Activated CD4-positive, alpha-beta T cell treated with anti-CD3 and anti-CD28 coated beads for 4 hours (primary cell): ENCODE measurements at places on chromosomes 7 and 10.

- no peak for DNase-seq
Observed at GRCh38 chr7:38448054-38448453, 174.6 kb upstream of the TARP start.

DNA sequence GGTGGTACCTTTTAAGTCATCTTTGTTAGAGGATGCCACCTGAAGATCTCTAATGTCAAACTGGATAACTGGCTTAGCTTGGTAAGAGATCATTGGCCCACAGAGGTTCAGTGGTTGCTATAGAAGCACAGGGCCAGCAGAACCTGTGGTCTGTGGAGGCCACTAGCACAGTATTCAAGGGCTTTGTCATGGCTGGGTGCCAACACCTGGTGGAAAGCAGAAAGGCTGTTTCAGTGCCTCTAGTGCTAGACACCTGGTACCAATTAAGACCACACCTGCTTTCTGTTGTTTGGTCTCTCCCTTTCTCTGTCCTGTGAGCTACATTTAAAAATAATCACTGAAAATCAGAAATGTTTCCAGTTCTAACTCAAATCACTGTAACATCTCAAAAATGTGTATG lies 10.0 kb upstream of the PCGF5 start:
- no peak for DNase-seq

GRCh38 chr7:41445946-41446345 lies 256.9 kb downstream of the INHBA start:
- DNase-seq = no peak

GRCh38 chr7:133795068-133795665 lies 332.0 kb upstream of the LRGUK start:
- DNase-seq = no peak

- DNase-seq = no peak
Observed at GRCh38 chr7:91436655-91437054, 172.4 kb downstream of the FZD1 start.

DNA sequence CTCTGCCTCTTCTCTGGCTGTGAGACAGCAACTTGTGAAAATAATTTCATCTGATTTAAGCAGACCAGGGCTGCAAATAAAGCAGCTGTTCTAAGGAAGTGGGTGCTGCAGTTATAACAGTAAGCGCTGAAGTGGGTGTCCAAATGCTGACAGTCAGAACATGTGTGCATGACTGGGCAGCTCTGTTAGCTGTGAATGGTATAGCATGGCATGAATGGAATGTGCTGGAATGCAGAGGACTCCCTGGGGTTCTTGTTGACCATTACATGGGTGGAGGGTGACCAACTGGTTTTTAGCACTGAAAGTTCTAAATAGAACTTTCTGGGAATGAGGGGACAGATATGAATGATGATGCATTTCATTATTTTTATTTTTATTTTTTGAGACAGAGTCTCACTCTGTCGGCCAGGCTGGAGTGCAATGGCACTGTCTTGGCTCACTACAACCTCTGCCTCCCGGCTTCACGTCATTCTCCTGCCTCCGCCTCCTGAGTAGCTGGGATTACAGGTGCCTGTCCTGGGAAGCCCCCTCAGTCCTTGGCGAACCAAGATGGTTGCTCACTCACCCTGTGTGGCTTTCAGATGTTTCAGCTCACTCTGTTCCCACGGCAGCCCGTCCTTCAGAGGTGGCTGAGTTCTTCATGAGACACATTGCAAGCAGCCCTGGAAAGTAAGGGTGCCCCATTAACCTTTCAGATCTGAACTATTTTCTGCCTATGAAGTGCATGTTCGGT lies 319.8 kb upstream of the PHYHIPL start:
- no peak for DNase-seq

DNA sequence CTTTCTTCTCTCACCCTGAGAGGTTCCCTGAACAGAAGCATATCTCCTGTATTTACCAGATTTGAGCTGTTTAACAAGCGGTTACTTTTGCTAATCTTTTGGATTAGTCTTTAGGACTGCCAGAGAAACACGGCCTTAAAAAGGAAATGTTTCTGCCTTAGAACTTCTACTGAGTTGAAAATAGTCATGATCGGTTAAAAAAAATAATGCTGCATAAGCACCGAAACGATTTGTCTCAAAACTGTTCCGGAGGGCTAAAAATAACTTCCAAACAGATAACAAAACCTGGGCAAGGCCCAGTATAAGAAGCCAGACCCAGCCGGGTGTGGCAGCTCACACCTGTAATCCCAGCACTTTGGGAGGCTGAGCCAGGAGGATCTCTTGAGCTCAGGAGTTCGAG lies 43.3 kb upstream of the CYTH3 start:
- no peak for DNase-seq
